ENCODE measurements at places on chromosomes 2 and 18.

DNA sequence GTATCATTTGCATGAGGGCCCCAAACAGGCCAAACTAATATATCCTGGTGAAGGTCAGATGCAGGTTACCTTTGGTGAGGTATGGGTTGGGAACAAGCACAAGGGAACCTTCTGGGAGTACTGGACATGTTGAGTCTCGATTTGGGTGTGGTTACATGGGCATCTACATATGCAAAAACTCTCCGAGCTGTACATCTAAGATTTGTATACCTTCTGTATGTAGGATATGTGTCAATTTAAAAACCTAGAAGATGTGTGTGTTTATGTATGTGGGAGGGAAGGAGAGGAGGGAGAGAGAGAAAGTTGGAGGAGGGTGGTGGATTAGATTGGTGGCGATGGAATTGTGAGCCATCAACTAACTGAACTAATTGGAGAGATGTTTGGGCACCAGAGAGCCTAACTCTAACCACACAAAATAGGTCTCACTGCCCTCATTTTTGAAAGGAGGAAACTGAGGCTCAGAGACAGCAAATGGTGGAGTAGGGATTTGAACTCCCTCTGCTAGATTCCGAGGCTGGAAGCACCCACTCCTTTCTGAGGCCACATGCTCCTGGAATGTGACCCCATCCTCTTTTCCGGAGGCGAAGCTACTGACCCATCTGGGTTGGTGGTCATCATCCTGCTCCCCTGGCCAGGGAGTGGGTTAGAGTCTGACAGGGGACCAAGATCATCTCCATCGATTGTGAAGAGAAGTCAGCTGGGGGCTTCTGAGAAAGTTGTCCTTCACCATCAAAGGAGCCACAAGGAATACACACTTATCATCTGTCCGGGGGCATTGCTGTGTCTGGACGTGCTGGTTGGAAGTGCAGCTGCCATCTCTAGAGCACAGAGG lies 107.3 kb upstream of the MYCN start:
- DNase-seq, result no peak

DNA sequence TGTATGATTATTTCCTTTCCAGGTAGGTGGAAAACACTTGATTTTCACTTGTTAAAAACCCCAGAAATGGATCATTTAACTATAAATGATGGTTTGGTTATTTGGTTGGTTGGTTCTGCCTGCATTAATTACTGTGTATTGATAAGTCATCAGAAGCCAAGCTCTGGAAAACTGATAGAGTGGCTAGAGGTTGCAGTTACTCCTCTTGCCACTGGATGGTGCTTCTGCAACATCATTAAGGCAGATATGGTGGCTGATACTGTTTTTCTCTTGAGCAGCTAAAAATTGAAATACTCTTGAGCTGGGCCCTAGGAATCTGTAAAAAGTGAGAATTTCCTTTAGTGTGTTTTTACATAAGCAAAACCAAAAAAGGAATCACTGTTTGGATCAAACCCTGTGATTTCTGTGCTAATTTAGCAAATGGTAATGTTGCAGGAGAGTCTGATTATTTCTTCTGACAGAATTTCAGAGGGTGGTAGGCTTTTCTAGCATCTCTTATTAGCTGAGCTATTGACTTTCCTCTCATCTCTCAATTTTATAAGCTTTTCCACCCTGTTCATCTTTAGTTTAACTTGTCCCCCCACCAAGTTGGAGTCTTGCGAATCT lies 54.3 kb downstream of the RAB10 start:
- no peak for DNase-seq

DNA sequence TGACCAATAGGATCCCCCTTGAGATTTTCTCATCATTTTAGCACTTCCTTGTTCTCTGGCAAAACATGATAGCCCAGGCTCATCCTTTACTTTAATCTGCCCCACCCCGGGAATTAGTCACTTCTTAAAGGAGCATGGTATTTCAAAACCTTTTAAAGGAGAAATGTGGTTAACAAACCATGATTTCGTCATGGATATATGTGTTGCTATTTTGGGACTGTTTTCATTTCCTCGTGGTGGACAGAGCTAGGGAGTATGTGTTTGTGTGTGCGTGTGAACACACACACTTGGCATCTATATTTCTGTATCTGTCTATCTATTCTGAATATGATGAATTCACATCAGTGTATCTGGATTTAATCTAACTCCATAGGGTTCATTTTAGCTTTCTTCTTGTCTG lies 128.1 kb downstream of the BIRC6 start:
- no peak for DNase-seq

- no peak for DNase-seq
Observed at GRCh38 chr2:195505701-195506100, 151.3 kb upstream of the SLC39A10 start.

DNA sequence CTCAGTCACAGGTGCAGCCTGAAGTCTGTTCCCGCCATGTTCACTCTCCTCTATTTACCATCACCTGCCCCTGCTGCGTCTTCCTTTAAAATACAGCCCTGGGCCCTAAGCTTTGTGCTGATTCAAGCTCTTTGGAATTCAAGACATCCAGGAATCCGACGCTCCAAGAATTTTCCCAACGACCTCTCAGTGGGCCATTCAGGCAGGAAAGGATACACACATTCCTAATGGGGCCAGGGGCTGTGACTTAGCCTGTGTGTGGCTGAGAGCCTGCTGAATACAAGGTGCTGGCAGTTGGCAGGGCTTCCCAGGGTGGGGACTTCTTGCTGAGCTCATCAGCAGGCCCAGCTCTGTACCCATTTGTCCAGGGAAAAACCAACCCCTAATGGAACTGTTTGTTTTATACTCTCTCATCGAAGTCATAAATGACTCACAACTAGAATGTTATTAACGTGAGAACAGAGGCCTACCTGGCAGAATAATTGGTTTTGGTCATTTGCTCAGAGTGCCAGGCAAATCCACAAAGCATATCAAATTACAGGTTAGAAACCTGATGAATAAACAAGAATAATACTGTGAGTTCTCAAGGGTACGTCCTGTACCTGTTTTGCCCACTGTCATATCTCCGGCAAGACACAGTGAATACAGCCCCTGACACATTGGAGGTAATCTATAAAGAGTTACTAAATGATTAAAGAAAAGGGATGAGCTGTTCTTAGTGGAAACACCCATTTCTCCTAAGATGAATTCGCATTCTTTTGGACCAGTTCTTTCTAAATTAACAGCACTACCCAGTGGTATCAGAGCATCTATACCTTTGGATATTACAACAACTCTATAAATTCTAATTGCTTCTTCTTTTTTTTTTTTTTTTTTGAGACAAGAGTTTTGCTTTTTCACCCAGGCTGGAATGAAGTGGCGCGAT lies 12.6 kb upstream of the KCMF1 start:
- DNase-seq, result no peak

- DNase-seq, result no peak
Observed at GRCh38 chr2:199303728-199304177, 154.0 kb downstream of the SATB2 start.

DNA sequence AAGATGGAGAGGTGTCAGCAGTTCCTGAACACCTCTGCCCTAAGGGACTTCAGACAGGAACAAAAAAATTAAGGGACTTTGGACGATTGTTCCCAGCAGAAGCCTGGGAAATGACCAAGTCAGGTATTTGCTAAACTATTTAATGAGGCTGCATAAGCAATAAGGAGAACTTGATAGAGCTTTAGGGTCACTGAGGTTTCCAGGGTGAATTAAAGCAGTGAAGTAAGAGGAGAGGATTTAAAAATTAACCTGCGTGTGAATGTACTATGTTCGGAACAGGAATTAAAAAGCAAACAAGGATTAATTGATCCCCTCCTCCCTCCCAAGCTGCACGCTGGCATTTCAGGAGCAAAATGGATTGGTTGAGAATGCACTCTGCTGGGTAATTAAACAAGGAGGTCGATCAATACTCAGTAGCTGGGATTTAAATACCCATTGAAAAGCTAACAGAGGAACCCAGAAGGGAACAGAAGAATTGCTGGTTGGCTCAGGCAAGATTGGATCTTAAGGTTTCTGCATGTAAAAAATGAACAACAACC lies 157.2 kb downstream of the RNF152 start:
- no peak for DNase-seq

GRCh38 chr18:53586923-53587322 lies 637.5 kb downstream of the MBD2 start:
- DNase-seq, result no peak

- no peak for DNase-seq
Observed at GRCh38 chr2:237165405-237166276, 80.0 kb downstream of the COPS8 start.

- no peak for DNase-seq
Observed at GRCh38 chr18:76451396-76452331, 43.4 kb downstream of the ZNF516 start.

GRCh38 chr18:3205239-3205638 lies 14.5 kb downstream of the MYOM1 start:
- DNase-seq, result no peak

- no peak for DNase-seq
Observed at GRCh38 chr18:38006541-38006940, 440.9 kb upstream of the CELF4 start.

DNA sequence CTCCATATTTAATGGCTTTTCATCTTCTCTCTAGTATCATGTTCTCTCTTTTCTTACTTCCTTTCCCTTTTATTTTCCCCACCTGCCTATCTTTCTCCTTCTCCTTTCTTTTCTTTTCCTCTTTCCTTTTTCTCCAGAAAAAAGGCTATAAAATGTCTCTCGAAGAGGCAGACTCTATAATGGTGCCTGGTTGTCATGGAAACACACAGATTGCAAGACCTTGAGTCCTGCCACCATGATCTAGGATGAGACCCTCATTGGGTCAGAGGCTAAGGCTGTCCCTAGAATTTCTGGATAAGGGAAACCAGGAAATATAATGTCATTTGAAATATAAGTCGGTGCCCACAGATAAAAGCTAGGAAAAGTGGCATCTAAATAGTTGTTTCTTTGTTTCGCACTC lies 36.5 kb upstream of the LHCGR start:
- DNase-seq, result no peak

- no peak for DNase-seq
Observed at GRCh38 chr18:30945761-30946160, 96.8 kb downstream of the DSC3 start.

DNA sequence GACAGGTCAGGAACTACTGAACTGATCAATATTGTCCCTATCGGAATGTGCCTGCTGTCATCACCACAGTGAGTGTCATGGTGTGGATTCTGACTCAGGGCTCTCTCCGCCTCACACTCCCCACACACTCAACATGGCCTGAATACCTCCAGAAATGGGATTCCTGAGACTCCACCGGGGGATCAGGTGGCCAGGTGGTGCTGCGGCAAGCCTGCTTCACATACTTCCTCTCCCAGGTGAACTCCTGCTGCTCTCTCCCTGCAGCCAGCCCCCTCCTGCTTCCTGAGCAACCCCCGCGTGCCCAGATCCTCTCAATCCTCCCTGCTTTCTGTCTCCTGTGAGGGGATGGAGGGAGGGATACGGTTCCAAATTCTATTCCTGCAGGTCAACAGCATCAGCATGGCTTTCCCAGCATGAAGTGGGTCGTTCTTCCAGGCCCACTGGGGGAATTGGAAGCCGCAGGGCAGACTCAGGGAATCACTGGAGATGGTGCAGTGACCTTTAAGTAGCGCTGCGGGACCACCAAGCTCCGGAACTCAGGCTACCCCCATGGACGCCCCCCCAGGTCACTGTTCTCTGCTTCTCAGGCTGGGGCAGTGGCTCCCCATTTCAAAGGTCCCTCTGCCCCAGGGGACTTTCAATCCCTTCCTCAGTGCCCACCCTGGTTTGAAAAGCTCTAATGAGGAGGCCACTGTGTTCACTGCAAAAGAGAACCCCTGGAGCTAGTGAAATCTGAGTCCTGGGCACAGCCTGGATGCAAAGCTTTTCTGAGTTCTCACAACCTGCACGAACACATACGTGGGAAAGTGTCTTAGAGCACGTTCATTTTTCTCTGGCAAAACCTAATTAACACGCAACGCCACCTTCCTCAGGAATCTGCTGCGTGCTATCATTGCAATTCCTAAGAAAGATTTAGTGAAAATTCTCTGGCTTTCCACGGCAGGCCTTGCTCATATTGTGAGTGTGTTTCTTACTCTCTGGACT lies 168.4 kb downstream of the ZFP36L2 start:
- no peak for DNase-seq

- DNase-seq, result no peak
Observed at GRCh38 chr2:135030826-135031225, 16.4 kb downstream of the MAP3K19 start.

DNA sequence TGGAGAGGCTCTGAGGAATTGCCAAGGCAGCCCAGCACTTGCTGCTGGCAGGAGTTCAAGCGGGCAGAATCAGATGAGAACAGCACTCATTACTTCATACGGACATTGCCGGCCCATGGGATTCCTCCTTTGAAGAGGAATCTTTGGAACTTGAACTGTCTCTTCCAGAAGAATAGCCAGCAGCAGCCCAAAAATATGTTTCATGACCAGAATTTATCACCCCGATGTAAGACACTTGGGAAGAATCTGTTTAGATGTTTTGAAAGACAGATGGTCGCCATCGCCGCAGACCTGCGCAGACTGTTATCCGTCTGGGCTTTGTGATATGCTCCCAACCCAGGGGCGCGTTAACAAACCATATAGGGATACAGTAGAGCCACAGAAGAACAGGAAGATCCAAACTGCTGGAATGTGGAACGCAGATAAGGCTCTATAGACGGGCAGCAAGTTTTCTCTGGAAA lies 3.7 kb upstream of the ADI1 start:
- DNase-seq, result no peak

DNA sequence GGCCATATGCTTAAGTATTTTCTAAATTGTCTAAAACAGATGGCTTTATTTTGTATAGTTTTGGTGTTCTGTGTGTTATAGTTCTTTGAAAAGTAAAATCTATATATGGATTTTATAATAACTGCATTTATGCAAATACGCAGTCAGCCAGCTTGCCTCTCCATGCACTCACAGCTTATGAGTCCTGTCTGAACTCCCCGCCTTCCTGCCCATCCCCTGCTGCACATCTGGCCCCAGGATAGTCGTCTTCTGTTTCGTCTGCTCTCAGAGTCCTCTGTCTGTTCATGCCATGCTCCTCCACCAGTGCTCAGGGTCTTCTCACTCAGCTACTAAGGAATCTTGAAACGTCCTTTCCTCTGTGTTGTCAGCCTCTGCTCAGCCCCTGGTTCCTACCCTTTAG lies 28.2 kb upstream of the ANKRD62 start:
- DNase-seq, result no peak

DNA sequence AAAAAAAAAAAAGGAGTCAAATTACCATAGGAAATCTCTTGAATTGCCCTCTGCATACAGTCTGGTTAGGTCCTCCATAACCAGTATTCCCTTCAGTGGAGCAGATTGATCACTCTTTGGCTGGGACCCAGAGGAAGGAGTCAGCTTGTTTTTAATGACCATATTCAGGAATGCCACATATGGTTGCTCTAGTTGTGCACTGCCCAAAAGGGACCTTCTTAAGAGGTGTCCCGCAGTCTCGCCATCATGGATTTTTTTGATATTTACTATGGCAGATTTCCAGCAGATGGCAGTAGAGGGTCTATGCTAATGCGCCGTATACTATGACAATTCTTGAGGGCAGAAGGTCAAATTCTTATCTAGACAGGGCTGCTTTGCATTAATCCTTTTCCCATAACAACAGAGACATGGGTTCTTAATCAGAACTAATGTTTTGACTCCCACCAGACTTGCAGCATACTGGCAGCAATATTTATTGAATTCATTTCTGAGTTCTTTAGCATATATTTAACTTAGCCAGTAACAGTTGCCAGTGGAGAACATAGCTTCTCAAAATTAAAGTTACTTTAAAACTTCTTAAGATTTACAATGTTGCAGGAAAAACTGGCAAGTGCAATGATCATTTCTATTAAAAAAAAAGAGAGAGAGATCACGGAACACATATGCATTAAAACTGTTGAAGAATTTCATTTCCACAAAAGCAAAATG lies 31.8 kb upstream of the INPP4A start:
- DNase-seq, result no peak

- no peak for DNase-seq
Observed at GRCh38 chr18:61702007-61702406, 190.8 kb downstream of the RNF152 start.

GRCh38 chr2:20430461-20431300 lies 16.2 kb upstream of the RHOB start:
- DNase-seq, result no peak

All from activated naive CD4-positive, alpha-beta T cell (primary cell).